ELF-1 (cell line): ENCODE measurements at places on chromosomes 3 and 15.

GRCh38 chr3:41369838-41370237, 170.5 kb downstream of the CTNNB1 start:
- no peak for DNase-seq

DNA sequence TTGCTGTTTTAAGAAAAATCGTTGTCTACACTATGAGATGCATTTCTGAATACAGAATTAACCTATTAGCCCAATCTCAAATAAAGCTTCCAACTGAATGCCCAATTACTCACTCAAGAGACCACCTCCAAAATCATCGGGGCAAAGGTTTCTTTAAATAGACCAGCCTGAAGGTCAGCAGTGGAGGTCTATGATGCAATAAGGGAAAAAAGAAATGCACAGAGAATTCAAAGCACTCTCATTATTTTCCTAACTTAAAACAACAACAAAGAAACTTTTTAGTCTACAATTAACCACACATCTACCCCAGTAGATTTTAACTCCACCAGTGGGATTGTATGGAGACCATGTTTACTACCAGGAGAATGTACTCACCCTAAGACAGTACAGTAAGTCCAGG, 657.7 kb upstream of the CCDC54 start:
- DNase-seq: no peak

DNA sequence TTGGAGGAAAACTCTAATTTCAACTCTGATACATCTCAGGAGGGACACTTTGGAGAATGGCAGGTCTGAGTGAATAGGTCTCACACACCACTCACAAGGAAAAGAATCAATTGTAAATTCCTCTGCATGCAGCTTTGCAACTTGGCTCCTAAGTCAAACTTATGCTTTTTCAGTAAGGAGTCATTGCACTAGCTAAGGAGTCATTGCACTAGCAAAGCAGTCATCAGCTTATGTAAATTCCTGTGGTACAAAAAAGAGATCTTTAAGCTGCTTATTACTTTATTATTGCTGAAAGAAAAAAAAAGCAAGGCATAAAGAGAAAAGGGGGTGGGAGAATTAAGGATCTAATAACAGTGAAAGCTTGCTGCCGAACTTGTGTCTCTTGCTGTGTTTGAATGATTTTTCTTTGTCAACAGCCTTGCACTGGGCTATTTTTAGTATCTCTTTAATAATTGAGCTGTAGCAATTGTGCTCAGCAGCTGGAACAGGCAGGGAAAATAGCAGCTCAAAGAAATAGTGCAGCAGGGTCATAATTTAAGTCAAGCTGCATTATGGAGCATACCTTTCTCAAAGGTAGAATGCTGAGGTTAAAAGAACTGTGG, 154.3 kb upstream of the ARPP21 start:
- DNase-seq: no peak

GRCh38 chr3:184241447-184242296, 7.1 kb downstream of the ALG3 start:
- peak; percentile 65 for DNase-seq

- DNase-seq: no peak
Observed at GRCh38 chr15:58378241-58379085, 53.3 kb upstream of the LIPC start.

GRCh38 chr3:45937206-45938042, 5.8 kb upstream of the CXCR6 start:
- DNase-seq: no peak

DNA sequence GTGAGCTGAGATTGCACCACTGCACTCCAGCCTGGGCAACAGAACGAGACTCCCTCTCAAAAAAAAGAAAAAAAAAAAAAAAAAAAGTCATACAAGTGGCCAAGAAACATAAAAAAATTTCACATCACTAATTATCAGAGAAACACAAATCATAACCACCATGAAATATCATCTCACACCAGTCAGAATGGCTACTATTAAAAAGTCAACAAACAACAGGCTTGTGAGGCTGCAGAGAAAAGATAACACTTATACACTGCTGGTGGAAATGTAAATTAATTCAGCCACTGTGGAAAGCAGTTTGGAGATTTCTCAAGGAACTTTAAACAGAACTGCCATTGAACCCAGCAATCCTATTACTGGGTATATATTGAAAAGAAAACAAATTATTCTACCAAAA, 291.1 kb upstream of the MCTP2 start:
- no peak for DNase-seq

- no peak for DNase-seq
Observed at GRCh38 chr15:38517312-38517975, 47.2 kb downstream of the RASGRP1 start.

- DNase-seq: no peak
Observed at GRCh38 chr3:109213321-109213720, 76.8 kb downstream of the C3orf85 start.

DNA sequence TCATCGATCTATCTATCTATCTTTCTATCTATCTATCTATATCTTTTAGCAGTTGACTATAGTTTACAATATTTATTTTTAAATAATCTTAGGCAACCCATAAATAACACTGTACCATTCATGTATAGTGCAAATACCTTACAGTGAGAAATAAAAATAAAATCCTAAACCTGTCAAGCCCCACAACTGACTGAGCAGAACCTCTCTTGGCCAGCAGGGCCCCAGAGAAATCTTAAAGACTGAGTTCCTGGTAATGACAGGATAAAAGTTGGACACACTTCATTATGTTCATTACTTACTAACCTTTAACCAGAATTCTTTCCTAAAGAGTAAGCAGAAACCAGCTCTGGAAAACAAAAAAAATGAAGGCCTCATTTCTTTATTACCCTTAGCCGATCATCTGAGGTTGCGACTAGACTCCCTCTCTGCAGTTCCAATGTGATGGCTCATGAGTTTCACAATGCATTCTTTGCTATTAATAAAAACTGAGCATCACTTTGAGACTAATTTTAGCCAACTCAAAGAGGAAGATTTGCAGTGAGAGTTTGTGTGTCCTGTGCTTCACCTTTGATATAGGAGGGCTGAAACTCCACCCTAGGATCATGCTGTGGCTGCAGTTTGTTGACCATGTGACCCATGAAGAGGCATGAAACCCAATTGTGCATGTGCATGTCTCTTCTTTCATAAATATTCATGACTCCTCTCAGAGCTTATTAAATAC, 1072.0 kb downstream of the NSUN3 start:
- DNase-seq: no peak

DNA sequence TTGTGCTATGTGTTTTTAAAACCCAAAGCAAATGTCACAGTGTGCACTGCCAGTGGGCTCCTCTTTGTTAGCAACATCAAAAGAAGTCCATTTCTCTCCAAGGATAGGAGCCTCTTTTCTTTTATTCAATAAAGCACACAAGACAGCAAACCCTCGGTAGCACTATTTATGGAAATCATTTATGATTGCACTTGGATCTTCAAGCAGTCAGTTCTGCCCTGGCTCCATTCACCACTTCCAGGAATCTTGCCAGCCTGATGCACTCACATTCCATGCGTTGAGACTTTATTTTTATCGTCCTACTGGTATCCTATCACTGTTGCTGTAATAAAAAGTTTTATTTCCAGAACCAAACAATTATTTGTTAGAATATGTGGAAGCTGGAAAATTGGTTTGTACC, 412.1 kb downstream of the TBL1XR1 start:
- no peak for DNase-seq

DNA sequence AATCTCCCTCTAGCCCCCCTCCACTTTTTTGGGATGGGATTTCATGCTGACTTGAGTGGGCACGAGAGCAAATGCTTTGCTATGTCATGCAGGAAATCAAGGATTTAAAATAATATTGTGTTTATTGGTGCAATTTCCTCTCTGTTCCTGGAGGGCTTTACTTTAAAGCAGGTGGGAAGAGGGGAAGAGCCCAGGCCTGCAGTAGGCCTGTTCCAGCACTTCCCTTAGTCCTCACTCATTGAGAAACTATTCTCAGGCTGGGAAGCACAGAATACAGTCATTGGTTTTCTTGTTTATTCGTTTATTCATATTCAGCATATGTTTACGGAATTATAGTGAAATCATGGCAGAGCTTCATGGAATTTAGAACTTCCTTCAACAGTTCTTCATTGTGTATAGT, 41.7 kb upstream of the SPSB4 start:
- no peak for DNase-seq

DNA sequence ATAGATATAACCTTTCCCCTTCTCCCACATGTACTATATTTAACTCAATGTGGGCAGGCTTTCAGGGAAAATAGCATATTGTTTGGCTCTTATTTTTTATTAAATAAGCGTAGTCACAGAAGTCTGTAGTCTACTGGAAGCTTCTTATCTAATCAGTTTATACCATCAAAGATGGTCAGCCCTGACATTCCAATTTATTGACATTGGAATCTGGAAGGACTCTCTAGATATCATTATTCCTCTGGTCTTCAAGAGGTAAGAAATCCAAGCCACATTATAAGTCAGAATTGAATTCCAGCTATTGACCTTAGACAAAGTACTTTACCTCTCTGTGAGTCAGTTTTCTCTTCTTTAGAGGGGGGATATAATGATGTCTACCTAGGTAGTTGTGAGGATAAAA, 38.5 kb upstream of the SCAANT1 start:
- no peak for DNase-seq

- no peak for DNase-seq
Observed at GRCh38 chr15:44094781-44095180, 100.3 kb downstream of the FRMD5 start.

DNA sequence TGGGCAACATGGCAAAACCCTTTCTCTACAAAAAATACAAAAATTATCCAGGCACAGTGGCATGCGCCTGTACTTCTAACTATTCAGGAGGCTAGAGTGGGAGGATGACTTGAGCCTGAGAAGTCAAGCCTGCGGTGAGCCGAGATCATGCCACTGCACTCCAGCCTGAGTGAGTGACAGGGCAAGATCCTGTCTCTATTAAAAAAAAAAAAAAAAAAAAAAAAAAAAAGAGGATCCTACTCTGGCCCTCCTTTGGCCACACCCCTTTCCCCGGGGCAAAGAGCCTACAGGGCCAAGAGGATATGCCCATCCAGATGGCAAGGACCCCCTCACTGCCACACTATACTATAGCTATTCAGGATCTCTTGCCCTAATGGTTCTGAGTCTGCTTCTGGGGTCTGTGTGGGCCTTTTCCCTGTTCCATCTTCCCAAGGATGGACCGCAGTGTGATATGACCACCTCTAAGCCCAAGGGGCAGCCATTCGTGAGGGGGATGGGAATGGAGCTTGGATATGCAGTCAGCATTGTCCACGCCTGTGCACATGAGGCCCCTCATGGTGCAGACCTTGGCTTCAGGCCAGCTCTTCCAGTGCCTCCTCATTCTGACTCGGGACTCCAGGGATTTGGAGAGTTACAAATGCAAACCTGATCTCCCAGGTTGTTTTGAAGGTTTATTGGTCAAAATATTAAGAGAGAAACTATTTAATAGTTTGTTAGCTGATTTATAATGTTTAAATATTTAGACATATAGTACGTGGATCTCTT, 7.3 kb downstream of the TYRO3 start:
- no peak for DNase-seq

- DNase-seq: no peak
Observed at GRCh38 chr3:66490214-66490613, 10.6 kb downstream of the LRIG1 start.

DNA sequence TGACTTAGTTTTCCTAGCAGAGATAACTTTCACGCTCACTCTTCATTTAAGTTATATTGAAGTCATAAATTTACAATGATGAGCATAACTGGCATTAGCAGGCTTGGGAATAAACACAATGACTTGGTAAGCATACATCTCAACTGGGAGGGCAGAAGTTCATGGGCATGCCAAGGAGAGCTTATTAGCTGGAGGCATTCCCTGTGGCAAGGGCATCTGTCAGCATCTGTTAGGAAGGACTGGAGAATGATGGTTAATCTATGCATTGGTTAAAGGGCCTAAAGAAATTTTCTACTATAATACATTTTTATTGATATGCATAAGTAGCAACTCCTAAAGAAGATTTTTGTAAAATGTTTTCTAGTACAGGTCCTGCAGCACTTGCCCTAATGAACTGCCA, 52.4 kb downstream of the NEK11 start:
- DNase-seq: no peak
